ENCODE measurements at places on chromosomes 12 and 14. TPM values are rescaled to one million over a fixed set of nuclear protein-coding genes. Genes with fewer than 3 reads are reported as not detected.

- no peak for DNase-seq
These were observed 72.7 kb downstream of the EFCAB11 start for GRCh38 chr14:89881839-89882238.

GRCh38 chr12:115606040-115606439 lies 671.5 kb downstream of the MED13L start:
- no peak for DNase-seq

The SLC39A2 gene
- polyA plus RNA-seq: 2.1 TPM

- no peak for DNase-seq
These were observed 6.1 kb downstream of the HOXC10 start for GRCh38 chr12:53991077-53991460.

DNA sequence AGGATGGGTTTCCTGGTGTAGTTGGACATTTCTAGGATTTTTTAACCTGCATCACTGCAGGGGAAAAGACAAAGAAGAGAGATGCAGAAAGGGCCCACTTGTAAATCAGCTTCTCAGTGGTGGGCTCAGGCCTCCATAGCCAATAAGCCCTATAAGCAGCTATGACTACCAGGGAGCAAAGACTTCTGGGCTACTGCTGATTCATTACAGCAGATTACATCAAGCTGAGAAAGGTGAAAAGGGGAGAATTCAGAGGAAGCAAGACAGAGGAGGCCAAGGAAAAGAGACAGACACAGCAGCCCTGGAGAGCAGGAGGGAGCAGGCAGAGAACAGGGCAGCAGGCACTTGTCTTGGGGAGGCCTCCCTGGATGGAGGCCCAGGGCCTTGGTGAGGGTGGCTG lies 95.2 kb downstream of the KCNA5 start:
- DNase-seq: no peak

The BICDL1 gene
- polyA plus RNA-seq: 29.9 TPM

GRCh38 chr14:64879635-64880220 lies at the start of gene SPTB:
Gene SPTB (minus strand): TSS chr14:64879907. CDS start chr14:64823094, 56,813 bp downstream.
- no peak for DNase-seq

GRCh38 chr12:116528065-116528464 lies 31.1 kb upstream of the MAP1LC3B2 start:
- DNase-seq: no peak

- DNase-seq: no peak
These were observed 19.0 kb downstream of the SLC41A2 start for GRCh38 chr12:104939089-104939488.

- DNase-seq: no peak
These were observed at the start of gene INHBC for GRCh38 chr12:57434517-57435223. Gene INHBC (plus strand): TSS chr12:57434784. CDS start chr12:57434887, 103 bp downstream.

DNA sequence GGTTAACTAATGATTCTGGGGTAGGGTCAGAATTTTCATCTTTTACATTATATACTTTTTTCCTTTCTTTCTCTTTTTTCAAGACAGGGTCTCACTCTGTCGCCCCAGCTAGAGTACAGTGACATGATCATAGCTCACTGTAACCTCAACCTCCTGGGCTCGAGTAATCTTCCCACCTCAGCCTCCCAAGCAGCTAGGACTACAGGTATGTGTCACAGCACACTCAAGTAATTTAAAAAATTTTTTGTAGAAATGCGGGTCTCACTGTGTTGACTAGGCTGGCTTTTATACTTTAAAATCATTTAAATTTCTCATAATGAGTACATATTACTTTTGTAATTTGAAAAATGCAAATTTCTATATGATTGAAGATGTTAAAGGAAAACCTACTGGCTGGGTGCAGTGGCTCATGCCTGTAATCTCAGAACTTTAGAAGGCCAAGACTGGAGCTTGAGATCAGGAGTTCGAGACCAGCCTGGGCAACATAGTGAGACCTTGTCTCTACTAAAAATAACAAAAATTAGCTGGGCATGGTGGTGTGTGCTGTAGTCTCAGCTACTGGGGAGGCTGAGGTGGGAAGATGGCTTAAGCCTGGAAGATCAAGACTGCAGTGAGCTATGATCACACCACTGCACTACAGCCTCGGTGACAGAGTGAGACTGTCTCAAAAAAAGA lies 25.7 kb downstream of the R3HDM2 start:
- no peak for DNase-seq

DNA sequence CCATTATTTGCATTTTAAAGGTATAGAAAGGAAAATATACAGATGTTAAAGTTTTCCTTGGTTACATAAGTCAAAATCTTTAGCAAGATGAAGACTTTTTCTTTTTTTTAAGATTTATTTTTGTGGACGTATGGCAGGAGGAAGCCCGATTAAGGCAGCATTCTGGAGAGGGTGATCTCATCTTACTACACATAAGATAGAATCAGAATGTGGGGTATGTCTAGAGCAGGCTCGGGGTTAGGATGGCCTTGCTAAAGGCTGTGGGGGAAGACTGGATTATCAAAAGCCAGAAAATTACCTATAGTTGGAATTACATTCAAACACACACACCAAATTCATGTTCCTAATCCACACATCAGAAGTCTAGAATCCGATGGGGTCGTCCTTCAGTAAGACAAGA lies 79.6 kb upstream of the OTOGL start:
- DNase-seq: no peak

- no peak for DNase-seq
These were observed 22.9 kb downstream of the NDUFA12 start for GRCh38 chr12:94980577-94980976.

DNA sequence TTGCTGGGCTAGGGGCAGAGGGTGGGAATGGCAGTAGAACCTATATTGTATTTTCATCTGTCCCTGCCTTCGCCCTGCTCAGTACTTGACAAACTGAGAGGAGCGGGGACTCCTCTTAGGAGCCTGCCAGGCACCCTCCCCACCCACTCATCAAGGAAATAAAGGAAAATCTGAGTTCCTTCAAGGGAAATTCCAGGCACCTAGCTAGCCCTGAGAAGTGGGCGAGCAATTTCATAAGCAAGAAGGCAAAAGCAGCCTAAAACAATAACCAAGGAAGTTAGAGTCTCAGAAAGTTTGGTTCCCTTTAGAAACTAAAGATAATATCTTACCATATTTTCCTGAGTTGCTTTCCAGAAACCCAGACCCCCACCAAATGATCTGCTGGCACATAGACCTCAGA lies 10.6 kb upstream of the PLEKHD1 start:
- DNase-seq: no peak

The CFAP251 gene
- polyA plus RNA-seq: 9.6 TPM

DNA sequence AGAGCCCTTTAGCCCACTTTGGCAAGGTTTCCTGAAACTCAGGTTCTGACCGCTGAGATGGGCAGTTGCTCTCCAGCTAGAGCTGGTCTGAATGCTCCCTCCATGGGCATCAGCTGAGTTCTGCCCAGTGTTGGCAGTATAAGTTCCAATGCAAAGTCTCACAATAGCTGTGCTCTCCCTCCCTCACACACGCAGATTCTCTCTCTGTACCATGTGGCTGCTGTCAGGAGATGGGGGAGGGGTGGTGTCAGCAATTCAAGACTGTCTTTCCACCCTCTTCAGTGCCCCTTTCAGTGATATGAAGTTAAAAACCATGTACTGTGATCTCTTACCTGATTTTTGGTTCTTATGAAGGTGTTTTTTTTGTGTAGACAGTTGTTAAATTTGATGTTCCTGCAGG lies 164.3 kb upstream of the PLEKHA5 start:
- no peak for DNase-seq

GRCh38 chr14:67987606-67988005 lies 168.0 kb downstream of the RAD51B start:
- DNase-seq: peak; percentile 62

DNA sequence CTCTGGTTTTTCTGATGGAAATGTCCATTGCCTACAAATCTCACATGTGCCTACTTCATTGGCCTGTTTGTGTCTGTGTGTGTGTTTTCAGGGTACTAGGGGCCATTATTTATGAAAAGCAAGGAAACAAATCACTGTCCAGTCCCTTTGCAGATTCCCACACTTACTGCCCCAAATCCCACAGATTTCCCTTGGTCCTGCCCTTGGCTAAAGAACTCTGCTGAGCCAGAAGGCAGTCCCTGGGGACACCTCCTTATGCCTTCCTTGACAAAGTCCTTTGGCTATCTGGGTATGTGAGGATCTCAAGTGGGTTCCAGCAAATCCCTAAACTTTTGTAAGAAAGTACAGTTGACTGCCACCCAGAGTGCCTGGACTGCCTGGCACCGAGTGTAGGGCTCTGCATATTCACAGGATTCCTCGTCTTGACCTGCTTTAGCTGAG lies 388.1 kb downstream of the BCAT1 start:
- no peak for DNase-seq

DNA sequence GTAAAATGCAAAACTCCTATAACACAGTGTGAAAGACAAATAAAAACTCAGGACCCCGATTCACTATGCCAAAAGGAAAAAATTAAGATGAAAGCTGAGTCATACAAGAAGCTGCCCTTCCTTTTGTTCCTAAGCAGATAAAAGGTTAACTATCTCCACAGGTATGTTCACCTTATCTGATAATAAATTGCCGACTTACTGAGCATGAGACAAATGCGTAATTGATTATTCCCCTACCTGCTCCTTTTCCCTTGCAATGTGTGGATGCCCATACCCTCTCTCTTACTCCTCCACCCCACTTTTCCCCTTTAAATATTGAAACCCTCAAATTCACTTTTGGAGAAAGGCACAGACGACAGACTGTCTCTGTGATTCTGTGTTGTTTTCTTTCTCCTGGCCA lies 148.6 kb upstream of the TMEM260 start:
- no peak for DNase-seq

GRCh38 chr14:94320243-94320642 lies 2.9 kb downstream of the SERPINA6 start:
- DNase-seq: no peak

The GLIPR1 gene
- polyA plus RNA-seq: 13.8 TPM

GRCh38 chr12:48023386-48023785 lies 19.1 kb upstream of the COL2A1 start:
- no peak for DNase-seq

DNA sequence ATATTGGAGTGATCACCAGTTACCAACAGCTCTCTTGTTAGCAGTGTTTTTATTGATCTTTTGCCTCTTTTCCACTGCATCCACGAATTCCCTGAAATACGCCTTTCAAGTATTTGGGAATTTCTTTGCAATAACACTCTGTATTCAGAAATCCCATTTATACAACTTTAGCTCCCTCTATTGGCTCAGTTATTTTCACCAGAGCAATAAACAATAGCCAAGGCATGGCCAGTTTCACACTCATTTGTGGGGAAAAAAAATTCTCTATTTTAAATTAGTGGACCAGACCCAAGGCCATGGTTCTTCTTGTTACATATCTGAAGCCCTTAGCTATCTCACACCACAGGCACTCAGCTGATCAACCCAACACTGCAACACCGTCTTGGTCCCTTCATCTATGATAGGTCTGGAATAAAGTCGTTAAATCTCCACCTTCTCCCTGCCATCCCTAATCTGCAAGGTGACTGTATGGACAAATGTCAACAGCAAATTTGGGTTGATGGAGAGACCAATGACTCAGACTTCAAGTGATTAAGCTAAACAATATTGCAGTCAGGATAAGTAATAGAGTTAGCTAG lies 92.4 kb upstream of the TMEM260 start:
- no peak for DNase-seq

The GOLGA5 gene
- 39.7 TPM for polyA plus RNA-seq

The VWF gene
- polyA plus RNA-seq: 10.1 TPM

DNA sequence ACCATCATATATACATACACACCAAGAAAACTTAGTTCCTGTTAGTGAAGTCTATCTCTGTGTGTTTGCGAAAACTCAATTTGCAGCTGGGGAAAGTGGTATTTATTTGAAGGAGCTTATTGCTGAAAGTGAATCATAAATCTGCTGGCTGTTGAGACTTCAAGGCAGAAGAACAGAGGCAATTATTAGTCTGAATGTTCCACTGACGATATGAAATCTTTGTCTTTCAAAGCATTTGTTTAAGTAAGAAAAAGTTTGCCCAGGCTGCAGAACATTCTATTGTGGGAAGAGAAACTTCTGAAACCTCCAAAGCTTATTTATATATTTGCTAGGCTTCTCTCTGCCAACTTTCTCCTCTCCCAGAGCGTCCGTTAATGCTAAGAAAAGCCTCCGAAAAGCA lies 255.7 kb upstream of the TMPO start:
- DNase-seq: no peak

The SLC39A5 gene
- 47.2 TPM for polyA plus RNA-seq

DNA sequence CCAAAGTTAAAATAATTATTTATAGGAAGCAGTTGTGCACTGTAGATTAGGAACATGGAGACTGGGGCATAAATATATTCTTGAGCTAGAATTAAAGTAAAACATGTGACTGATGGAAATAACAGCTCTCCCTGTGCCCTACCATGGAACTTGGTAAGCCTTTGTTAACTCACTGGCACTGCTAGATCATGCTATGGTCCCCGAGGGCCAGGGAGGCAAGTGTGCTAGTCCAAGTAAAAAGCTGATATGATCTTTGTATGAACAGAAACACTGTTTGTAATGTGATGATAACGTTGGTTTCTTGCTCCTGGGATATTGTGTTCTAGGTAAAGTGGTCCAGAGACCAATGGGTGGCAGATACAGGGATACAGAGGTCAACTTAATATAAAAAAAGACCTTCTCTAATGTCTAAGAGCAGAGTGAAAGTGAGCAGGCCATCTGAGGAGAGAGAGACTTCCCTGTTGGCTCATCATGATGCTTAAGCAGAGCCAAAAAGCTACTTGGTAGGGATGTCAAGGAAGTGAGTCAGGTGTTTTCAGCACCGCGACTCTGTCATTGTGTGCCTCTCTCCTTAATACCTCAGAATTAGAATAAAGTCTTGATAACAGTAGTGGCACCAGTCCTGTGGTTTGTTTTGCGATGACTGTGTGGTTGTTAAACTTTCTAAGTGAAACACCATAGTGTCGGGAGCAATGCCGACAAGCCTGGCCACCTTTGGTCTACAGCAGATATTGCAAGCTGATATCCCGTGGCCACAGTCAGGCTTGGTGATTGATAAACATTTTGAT lies 27.6 kb downstream of the BICD1 start:
- DNase-seq: no peak

DNA sequence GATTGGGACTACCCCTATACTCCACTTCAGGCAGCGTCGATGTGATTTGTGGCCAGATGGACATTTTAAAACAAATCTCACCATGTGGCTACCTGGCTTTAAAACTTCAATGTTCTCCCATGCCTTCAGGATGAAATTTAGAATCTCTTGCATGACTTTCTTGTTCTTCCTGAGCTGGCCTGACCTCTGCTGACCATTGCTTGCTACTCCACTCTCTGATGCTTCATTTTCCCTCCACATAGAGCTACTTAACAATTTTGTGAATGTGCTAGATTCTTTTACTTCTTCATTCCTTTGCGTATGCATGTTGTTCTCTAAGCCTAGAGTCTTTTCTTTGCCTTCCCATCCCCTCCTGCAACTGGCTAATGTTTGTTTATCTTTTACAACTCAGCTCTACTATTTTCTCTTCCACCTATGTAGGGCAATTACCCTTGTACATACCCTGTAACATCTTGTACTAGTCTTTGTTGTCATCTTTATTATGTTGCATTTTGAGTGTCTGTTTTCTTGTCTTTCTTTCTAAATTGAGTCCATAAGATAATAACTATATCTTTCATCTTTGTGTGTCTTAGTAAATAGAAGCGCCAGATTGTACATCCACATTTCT lies 41.2 kb downstream of the YLPM1 start:
- peak; percentile 4 for DNase-seq

Data from right renal pelvis (tissue), 4 donors.